ENCODE measurements at places on chromosomes 1 and 21. TPM values are rescaled to one million over a fixed set of nuclear protein-coding genes. Genes with fewer than 3 reads are reported as not detected.

Gene HRNR
- total RNA-seq = not detected

Gene ESPN
- 4.3 TPM for total RNA-seq

Gene TMPRSS2
- total RNA-seq = not detected

Gene TENT5C
- 0.15 TPM for total RNA-seq

Gene TMEM82
- total RNA-seq = not detected

Gene PPM1J
- 18.3 TPM for total RNA-seq

Gene OR2L5
- not detected for total RNA-seq

Gene SPOCD1
- 6.2 TPM for total RNA-seq

Gene TTC24
- not detected for total RNA-seq

Gene ZNF683
- total RNA-seq = not detected

Gene TNFRSF4
- total RNA-seq = not detected

Gene SPAG17
- total RNA-seq = 0.08 TPM

Gene DNAI4
- 1.6 TPM for total RNA-seq

Gene PTPN14
- 17.4 TPM for total RNA-seq

Gene DCDC2B
- not detected for total RNA-seq

Gene OR10Z1
- total RNA-seq = not detected

Gene MMEL1
- not detected for total RNA-seq

Gene CCDC30
- 0.04 TPM for total RNA-seq

Gene KRTAP19-5
- not detected for total RNA-seq

Gene LIN28A
- total RNA-seq = not detected

Gene MYBPH
- total RNA-seq = not detected

Gene RGS8
- not detected for total RNA-seq

Gene JAM2
- total RNA-seq = not detected

Gene LIPI
- not detected for total RNA-seq

Gene FOXD3
- total RNA-seq = not detected

Gene ADAM30
- not detected for total RNA-seq

Gene GJA8
- total RNA-seq = not detected

Gene AMY1A
- total RNA-seq = not detected

Gene SFT2D2
- 25.5 TPM for total RNA-seq

Gene S100A7A
- not detected for total RNA-seq

Gene NECAP2
- 86.0 TPM for total RNA-seq

Gene DYRK1A
- 21.0 TPM for total RNA-seq

Gene PRELP
- total RNA-seq = under 0.01 TPM

Gene EPHA2
- total RNA-seq = 110 TPM

Gene LRRC53
- not detected for total RNA-seq

Gene GJA5
- 0.55 TPM for total RNA-seq

Gene TSHB
- not detected for total RNA-seq

Gene CNTN2
- total RNA-seq = not detected

Data from hair follicular keratinocyte (primary cell).